H9 (cell line): ENCODE measurements at places on chromosomes 5 and 9. TPM values are rescaled to one million over a fixed set of nuclear protein-coding genes. Genes with fewer than 3 reads are reported as not detected.

- DNase-seq: no peak
Measured at GRCh38 chr5:106269252-106269843, 1401.4 kb downstream of the EFNA5 start.

DNA sequence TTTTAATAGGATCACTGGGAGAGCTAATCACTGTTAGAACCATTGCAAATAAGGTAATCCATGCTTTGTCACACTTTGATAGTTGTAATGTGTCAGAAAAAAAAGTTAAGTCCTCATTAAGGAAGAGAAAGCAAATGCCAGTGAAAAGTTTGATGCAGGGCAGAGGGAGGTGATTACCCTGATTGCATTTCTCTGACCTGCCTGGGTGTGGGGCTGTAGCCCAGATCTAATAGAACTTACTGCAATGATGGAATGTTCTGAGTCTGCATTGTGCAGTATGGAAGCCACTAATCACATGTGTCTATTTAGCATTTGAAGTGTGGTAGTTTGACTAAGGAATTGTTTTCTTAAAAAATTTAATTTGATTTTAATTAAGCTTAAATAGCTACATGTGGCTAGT, 202.7 kb downstream of the ATP10B start:
- DNase-seq: peak; percentile 39

DNA sequence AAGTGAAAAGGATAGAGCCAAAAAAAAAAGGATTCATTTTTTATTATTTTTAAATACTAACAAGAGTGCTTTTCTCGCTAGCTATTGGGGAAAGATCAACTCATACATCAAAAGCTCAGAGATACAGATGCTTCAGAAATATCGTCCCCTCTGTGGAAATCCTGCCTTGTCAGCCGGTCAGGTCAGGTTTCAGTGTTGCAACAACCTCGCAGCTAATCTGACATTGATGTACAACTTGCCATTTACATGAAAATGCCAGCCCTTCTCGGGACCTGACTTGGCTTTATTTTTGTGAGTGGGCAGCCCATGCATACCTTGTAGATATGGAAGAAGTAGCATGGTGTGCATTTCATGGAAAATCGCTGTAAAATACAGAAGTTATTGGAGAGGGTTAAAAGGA, 358.8 kb upstream of the ADAMTS16 start:
- DNase-seq: no peak

DNA sequence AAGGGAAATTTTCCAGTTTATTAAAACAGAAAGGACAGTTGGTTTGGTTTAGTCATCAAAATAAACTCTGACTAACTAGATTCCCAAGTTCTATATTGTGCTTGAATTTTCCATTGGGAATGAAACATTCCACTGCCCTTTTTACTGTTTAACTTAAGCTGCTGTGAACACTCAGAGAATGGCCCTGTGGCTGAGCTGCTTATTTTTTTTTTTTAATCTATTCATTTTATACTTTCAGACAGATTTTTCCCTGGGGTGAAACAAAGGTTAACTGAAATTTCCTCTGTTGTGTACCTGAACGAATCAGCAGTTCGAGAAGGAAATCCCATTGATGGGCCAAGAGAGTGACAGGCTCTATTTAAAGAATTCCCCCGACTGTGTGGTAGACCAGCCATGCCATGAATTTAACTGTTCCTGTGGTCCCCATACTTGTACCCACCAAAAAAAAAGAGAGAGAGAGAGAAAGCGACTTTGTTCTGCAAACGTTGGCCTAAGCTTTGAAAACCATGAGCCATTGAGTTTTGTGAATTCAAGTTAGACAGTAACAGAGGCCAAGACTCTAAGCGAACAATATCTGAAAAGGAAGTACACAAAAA, 138.7 kb upstream of the GRHPR start:
- DNase-seq: no peak

DNA sequence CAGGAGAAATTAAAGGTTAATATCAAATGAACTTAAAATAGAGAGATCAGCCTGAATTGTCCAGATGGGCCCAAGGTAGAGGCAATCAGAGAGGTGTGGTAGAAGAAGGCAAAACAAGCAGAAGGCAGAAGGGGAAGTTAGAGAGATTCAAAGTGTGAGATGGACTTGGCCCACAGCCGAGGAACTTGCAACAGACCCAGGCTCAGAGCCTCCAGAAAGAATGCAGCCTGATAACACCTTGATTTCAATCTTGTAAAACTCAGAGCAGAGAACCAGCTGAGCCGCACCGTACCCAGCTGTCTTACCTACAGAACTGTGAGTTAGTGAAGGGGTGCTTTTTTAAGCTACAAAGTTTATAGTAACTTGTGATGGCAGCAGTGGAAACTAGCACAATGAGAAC, 190.9 kb downstream of the RFK start:
- no peak for DNase-seq

GRCh38 chr9:126461029-126461428, 134.4 kb downstream of the MVB12B start:
- DNase-seq: peak; percentile 30

SNX18 gene
- total RNA-seq: 17.2 and 17.6 TPM in 2 replicates

SLC6A7 gene
- not detected in 2 replicates for total RNA-seq
